ENCODE measurements at places on chromosomes 5 and 9. TPM values are rescaled to one million over a fixed set of nuclear protein-coding genes. Genes with fewer than 3 reads are reported as not detected.

Gene PAIP1
- total RNA-seq, result 144 TPM

Gene GPR151
- not detected for total RNA-seq

Gene PHPT1
- total RNA-seq, result 91.8 TPM

Gene FAM78A
- total RNA-seq, result 0.34 TPM

Gene DNAJA1
- total RNA-seq, result 101 TPM

Gene FGF1
- under 0.01 TPM for total RNA-seq

Gene RPL37
- total RNA-seq, result 767 TPM
